ENCODE measurements at places on chromosomes 5 and 9.

DNA sequence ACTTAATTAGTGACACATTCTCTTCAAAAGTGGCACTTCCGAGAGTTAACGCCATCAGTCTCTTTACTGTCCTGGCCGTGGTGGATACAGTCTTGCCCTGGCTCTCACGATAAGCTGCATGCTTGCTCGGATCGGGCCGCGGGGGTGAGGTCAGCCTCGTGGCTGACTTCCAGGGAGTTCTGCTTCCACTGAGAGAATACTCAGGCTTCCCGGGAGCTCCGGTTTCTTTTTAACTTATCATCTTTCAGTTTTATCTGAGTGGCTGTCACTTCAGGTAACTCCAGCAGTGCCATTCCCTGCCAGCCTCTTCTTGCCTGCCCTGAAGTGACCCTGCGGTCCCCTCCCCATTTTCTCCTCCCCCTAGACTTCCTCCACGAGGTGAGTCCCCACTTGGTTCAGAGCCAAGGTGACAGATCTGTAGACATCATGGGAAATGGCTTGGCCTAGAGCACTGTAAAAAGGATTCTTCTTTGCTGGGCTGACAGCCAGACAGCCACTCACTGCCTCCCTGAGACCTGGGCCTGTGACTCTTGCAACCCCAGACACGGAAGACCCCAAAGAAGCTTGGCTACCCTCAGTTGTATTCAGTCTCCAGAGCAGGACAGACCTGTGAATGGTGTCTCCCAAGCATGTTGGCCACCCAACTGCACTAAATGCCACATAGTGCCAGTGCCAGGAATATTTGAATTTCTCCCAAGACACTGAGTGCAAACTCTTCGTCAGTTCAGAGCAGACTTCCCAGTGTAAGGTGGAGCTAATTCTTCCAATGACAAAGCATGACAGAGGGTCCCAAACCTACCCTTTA is 95.1 kb downstream of the DAPK1 start:
- DNase-seq, result no peak

GRCh38 chr9:26086396-26086795 is 408.2 kb upstream of the TUSC1 start:
- no peak for DNase-seq

DNA sequence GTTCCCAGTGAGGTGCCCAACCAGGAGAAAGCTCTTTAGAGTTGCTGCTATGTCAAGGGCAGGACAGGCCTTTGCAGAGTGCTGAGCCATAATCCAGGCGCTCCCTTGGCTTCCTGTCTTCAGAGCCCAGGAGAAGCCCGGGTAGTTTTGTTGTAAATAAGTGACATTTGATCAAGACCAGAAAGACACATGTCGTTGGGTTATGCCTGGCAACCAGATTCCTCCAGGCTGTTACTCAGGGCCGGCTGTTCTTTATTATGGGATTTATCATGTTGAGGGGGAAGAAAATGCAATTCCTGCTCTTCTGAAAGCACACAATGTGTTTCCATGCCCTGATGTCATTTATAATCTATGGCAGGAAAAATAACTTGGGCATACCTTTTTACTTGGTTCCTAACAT is 39.3 kb upstream of the SEMA4D start:
- DNase-seq, result no peak

DNA sequence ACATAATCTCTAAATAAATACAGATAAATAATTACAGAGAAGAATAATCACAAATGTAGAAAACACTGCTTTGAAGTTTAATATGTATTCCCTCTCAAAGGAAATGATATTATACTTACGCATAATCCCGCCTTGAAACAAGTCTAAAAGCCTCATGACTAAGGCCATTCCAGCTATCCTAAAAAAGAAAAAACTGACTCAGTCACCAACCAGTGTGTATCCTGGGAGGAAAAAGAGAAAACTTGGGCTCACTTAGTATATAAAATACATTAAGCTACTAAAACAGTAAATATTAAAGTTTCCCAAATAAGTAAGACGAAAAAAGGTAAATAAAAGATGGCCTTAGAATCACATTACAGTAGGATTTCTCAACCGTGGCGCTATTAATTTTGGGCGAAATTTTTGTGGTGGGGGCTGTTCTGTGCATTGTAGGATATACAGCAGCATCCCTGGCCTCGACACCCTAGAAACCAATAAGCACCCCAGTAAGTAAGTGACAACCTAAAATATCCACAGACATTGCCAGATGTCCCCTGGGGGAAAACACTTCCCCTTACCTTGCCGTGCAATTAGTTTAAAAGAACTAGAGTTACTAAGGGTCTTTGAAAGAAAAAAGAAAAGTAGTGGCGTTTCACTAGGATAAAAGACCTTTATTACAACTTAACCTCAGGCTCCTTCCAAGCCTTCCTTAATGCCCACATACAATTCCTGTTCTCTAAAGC is 1.1 kb downstream of the HSPA9 start:
- no peak for DNase-seq

DNA sequence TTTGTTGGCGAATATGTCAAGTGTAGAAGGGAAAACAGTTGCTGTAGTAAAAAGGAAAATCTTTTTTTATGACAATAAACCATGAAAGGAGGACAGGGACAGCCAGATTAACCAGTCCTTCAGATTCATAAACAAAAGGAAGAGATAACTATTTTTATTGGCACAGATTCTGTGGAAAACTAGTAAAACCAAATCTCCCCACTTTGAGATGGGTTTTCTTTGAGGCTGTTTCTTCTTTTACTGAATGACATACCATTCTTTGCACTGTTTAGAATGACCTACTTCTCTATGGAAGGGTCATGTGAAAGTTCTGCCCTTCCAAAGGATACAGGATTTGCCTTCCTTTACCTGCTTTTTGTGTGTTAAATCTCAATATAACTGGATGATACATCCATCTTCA is 13.7 kb downstream of the CAST start:
- no peak for DNase-seq

GRCh38 chr5:172929371-172929838 is 29.8 kb upstream of the RPL26L1 start:
- DNase-seq, result no peak

DNA sequence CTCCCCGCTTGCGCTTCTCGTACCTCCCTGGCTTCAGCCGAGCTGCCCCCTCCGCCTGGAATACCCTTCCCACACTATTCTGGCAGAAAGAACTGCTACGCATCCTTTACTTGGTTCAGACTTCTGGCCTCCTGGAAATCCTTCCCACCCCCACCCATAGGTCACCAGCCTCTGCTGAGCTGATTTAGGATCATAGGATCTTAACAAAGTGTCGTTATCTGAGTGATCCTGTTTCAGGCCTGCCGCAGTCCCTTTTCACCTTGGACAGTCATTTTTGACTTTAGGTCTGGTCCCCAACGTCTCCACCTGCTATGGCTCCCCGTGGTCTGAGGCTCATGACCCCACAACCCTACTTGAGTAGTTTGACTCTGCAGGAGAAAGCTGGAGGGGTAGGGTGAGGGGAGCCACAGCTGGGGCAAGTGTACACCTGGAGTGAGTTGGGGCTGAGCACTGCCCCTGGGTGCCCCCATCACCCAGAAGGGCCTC is 27.3 kb downstream of the EGR1 start:
- DNase-seq, result no peak

DNA sequence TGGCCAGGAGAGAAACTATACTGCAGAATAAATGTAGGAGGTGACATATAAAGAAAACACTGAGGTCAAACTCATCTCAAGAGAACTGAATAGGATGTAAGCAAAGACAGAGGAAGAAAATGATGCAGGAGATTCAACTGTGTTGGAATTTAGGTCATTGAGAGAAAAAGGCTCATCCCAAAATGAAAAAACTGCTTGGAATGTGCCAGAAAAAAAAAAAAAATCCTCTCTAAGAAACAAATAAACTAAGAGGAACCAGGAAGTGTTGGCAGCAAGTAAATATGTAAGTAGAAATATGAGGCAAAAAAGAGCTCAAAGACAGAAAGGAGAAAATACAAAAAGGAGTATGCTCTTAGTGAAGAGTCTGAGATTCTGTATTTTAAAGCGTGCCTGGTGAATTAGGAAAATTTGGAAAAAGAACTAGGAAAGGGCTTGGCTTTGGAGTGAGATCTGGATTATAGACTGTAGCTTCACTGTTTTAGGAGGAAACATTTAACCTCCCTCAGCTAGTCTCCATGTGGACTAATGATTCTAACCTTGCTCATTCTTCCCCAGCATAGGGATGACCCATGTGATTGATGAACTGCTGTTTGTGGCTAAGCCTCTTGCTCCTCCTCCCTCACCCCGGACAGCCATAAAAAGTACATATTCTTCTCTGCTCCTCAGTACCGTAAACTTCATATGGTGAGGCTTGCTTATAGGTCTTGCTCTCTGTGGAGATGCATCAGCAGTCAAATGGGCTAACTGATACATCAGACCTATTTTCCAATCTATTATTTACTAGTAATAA is 185.6 kb upstream of the POU5F2 start:
- no peak for DNase-seq

GRCh38 chr9:15135164-15135792 is 171.7 kb downstream of the TTC39B start:
- no peak for DNase-seq

DNA sequence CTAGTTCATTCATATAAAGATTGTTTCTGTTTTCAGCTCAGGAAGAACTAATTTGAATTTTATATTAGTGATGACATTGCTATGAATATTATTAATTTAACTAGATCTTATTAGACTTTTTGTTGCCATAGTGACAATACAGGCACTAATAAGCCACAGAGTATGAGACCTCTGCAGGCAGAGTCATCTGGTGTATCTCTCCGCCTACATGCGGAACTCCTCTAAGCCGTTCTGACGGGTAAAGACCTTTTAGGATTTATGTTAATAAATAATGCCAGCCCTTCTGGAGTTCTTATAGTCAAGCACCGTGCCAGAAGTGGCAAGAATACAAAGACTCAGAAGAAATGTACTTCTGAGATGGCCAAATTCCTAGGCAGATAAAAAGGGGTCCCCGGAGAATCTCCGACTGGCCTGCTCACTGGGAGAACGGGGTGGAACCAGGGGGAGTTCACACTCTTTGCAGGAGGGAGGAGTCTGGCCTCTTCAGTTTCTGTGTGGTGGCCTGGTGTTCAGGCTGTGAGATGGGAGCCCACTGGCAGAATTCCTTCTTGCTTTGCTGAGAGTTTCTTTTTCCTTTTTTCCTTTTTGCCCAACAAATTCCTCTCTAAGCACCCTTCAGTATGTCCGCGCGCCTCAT is 85.1 kb upstream of the IL12B start:
- DNase-seq, result no peak

DNA sequence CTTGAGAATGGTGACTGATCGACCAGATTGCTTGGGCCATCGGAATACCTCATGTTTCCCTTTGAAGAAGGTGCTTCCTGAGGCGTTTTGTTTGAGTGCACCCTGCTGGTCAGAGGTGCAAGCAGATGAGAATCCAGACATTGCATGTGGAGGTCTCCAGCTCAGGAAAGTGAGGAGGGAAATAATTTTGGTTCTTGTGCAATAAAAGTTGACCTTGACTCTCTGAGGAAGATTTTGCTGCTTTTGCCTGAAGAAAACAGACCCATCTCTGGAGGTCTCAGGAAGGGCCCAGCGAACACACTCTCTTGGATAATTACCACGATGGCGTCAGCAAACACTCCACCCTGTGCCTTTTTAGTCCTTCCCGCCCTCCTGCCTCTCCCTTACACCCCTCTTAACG is 69.7 kb downstream of the GRAMD2B start:
- DNase-seq, result no peak

DNA sequence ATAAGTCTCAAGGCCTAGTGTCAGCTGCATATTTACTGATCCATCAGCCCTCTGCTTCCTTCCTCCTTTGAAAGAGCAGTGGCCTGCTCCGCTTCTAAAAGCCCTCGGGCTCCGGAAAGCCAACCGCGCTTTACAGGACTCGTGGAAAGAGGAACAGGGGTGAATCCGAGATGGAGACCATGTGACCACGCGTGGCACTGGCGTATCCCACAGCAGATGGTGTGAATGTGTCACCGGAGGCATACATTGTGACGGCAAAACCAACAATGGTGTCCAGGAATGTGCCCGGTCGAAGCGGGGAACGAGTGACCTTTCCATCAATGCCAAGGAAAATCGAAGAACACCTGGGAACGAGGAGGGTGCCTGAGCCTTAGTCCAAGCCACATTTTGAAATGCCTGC is 484.6 kb downstream of the SPATA31A7 start:
- no peak for DNase-seq

GRCh38 chr9:125361837-125362531 is 100.4 kb downstream of the GAPVD1 start:
- DNase-seq, result no peak

GRCh38 chr5:108820983-108821382 is 73.3 kb downstream of the FER start:
- no peak for DNase-seq

DNA sequence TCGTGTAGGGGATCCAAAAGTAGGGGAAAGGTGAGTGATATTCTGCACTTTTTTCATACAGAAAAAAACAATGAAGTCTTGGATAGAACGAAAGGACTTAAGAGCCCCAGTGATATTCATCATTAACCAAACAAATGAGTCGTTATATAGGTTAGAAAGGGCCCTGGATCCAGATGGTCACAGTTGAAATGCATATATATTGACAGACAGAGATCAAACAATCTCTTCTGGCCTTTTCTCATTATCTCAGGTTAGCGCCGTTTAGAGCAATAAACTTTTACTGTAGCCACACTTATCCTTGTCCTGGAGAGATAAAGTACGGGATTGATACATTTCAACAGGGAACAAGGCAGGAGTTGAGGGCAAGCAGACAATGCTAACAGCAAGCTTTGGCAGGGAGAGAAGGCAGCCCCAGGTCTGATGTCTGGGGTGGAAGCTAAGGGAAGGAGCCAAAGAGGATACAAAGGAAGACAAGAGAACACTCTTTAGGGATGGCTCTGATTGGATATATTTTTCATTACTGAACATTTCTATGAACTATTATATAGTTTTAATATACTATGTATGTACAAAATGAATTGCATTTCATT is 77.0 kb downstream of the LIFR start:
- DNase-seq, result no peak

DNA sequence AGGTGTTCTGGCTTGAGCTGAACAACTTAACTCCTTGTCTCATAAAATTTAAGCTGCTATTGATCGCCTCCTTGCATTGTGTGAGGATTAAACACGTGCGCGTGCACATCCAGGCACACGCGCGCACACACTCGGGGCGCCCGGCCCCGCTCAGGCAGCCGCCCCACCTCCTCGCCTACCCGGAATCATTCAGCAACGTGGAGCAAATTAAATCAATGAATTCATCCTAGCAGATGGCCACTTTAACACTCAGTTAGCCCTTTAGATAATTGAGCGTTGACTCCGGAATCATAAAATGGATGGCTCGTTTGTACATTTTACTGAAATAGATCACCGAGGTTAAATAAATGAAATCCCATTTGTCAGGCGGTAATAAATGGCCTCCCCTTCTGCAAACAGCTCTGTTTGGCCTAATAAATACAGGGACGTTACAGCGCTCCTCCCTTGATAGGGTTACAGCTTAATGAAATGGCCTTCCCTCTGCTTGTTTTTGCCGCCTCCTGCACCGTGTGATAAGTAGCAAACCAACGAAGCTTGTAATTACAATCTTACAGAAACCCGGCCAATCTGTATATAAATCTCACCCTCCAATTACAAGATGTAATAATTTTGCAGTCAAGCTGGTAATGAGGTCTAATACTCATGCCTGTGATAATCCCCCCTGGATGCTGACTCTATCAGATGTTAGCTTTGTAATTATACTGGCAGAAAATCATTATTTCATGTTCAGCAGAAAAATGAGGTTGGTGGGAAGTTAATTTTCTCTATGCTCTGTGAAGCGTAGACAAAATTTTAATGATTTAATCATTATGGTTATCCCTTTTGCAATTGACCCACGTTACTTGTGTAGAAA is 229.7 kb upstream of the IRX4 start:
- DNase-seq, result no peak

All from cortex of kidney (tissue), 1 donor.